ENCODE measurements at places on chromosomes 6 and 20. TPM values are rescaled to one million over a fixed set of nuclear protein-coding genes. Genes with fewer than 3 reads are reported as not detected.

Gene F13A1
- not detected for total RNA-seq

Gene PPP1R10
- 109 TPM for total RNA-seq

Gene TREM2
- not detected for total RNA-seq

Gene TTLL9
- total RNA-seq = not detected

Gene CTAGE9
- not detected for total RNA-seq

Gene ANKRD66
- total RNA-seq = not detected

Gene BTBD3
- total RNA-seq = 3.9 TPM

Gene RNF182
- total RNA-seq = not detected

Gene CRISP2
- total RNA-seq = not detected

Gene CTCFL
- total RNA-seq = not detected

Gene PBOV1
- total RNA-seq = not detected

Gene MYL9
- not detected for total RNA-seq

Gene SLC4A11
- 1.2 TPM for total RNA-seq

Gene HLA-DQB2
- not detected for total RNA-seq

Gene RIN2
- not detected for total RNA-seq

Gene CCN2
- total RNA-seq = not detected

Gene PNLDC1
- 0.43 TPM for total RNA-seq

Gene SUMO4
- 8.5 TPM for total RNA-seq

Gene RBM38
- total RNA-seq = 133 TPM
